ENCODE measurements at places on chromosomes 1 and 21.

- DNase-seq = no peak
Observed at GRCh38 chr1:25223471-25223870, 8.8 kb downstream of the SYF2 start.

DNA sequence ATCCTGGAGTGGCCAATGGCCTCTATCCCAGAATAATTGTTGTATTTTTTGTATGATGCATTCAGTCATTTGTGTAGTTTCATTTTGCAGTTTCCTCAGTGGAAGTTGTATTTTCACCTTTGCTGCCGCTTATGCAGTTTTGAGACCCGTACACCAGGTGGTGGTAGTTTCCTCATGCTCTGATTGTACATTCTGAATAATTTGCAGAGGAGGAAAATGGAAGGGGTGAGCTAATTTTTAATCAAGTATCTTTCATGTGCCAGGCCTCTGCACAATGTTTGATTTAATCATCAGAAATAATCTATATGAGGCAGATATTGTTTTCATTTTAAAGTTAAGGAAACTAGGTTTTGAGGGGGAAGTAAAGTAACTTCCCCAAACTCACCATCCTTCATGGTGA is 29.5 kb downstream of the HLX start:
- no peak for DNase-seq

- no peak for DNase-seq
Observed at GRCh38 chr1:193549081-193549480, 362.7 kb upstream of the B3GALT2 start.

DNA sequence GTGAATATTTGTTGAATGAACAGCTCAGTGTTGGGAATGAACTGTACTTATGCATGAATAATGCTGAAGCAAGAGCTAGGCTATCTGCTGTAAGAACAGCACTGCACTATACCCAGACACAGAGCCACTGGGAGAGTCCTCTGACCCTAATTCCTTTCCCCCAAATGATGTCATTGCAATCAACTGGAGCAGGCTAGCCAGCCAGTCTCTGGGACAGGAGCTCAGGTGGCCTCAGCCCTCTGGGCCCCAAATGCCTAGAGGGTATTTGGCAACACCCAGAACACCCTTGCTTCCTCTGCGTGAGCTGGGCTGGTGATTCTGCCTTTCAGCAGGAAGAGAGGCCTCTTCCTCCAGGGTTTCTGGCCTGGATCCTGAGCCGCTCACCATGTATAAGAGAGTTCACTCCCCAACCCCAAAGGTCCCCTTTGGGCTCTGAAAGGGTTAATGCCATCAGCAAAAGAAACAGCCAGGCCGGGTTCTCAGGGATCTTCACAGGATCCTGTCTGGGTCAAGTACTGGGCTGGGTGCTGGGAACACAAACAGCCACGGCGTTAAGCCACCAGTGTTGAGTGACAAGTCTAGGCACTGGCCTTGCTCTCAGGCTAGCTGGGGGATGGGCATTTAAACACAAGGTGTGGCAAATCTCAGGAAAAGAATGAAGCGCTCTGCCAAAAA is 3.7 kb upstream of the PADI4 start:
- no peak for DNase-seq

DNA sequence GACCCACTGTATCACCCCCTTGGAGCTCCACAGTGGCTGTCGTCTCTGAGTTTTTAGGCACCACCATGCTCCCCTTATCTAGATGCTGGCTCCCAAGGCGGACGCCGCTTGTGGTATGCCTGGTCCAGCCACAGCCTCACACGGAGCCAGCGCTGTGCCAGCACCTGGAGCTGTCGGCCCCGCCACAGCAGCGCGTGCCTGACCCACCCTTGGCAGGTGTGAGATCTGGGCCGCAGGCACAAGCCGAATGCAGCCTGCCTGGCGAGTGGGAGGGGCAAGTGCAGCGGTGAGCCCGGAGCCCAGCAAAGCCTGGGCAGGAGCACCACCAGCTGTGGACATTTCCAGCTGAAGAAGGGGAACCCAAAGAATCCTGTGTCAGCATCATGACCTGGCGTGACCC is 91.9 kb upstream of the BACE2 start:
- no peak for DNase-seq

DNA sequence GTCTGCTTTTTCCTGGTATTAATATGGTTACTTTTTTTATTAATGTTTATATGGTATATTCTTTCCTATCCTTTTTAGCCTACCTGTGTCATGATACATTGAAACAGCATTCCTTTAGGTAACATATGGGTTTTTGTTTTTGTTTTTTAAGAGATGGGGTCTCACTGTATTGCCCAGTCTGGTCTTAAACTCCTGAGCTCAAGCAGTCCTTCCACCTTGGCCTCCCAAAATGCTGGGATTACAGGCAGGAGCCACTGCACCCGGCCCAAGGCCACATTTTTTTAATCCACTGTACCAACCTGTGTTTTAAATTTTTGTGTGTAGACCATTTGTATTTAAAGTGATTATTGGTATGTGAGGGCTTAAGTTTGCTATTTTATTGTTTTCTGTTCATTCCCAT is 43.1 kb downstream of the PKN2 start:
- no peak for DNase-seq

GRCh38 chr1:88890791-88891317 is 513 bp downstream of the GTF2B start:
- no peak for DNase-seq

- no peak for DNase-seq
Observed at GRCh38 chr1:177360791-177361190, 190.0 kb downstream of the BRINP2 start.

GRCh38 chr1:6345009-6345408 is 48.6 kb downstream of the ACOT7 start:
- DNase-seq = no peak

DNA sequence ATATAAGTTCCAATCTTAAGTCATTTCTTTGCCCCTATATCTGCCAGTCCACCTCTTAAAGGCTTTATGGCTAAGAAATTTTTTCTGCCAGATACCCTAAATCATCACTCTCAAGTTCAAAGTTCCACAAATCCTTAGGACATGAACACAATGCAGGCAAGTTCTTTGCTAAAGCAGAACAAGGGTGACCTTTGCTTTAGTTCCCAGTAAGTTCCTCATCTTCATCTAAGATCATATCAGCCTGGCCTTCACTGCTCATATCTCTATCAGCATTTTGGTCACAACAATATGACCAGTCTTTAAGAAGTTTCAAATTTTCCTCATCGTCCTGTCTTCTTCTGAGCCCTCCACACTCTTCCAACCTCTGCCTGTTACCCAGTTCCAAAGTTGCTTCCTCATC is 402.2 kb upstream of the RUNX1 start:
- DNase-seq = no peak

GRCh38 chr1:149927056-149927562 is 494 bp downstream of the SF3B4 start:
- DNase-seq = no peak

DNA sequence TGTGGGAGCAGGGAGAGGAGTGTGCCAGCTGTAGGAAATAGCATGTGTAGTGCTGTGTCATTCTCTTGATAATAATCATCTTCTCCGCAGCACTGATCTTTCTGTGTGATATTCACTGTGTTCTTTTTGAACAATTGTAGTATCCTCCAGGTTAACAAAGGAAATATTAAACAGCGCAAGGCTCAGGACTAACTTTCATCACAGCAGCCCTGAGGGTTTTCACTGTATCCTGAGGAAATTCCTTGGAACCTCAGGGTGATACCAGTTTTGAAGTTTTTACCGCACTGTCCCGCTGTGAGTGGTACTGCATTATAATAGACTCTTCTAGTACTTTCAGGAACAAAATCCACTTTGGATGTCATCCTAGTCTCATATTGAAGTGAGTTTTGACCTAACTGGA is 228.4 kb upstream of the COA6 start:
- DNase-seq = no peak

- DNase-seq = no peak
Observed at GRCh38 chr1:84598418-84598817, 24.2 kb upstream of the CTBS start.

- no peak for DNase-seq
Observed at GRCh38 chr21:17964199-17964598, 145.0 kb upstream of the C21orf91 start.

GRCh38 chr1:32919811-32920733 is 18.9 kb upstream of the TMEM54 start:
- no peak for DNase-seq

GRCh38 chr1:38941093-38941492 is 537 bp downstream of the RHBDL2 start:
- DNase-seq = no peak

GRCh38 chr1:117104986-117105385 is 16.6 kb downstream of the TRIM45 start:
- DNase-seq = no peak

DNA sequence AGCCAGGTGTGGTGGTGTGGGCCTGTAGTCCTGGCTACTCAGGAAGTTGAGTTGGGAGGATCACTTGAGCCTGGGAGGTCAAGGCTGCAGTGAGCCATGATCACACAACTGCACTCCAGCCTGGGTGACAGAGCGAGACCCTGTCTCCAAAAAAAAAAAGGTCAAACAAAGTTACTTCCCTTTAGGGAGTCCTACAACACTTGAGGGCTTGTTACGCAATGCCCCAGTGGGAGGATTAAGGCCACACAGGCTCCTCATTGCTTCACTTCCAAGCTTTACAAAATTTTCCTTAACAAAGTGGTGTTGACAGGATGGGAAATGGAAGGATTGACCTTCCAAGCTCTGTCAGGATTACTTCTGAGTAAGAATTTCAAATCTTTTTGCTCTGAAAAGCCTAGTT is 6.2 kb upstream of the EXTL1 start:
- no peak for DNase-seq

DNA sequence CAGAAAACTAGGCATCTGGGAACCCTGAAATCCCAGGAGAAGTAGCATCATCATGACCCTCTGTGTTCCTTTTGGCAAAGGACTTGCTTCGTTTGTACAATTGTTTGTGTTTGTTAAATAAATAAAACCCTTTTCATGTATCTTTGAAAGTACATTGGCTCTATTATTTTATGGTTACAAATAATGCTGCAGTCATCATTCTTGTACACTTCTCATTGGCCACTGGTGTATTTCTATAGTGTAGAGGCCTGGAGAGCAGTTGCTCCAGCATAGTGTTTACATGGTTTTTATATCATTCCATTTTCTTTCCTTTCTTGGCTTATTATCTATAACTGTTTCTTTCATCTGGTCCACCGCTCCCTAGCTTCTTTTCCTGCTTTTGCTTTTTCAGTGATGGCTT is 253.3 kb downstream of the FAM72C start:
- no peak for DNase-seq

GRCh38 chr1:228152097-228152917 is 2.6 kb downstream of the GJC2 start:
- DNase-seq = no peak

- DNase-seq = no peak
Observed at GRCh38 chr1:197859024-197859423, 43.4 kb upstream of the C1orf53 start.

DNA sequence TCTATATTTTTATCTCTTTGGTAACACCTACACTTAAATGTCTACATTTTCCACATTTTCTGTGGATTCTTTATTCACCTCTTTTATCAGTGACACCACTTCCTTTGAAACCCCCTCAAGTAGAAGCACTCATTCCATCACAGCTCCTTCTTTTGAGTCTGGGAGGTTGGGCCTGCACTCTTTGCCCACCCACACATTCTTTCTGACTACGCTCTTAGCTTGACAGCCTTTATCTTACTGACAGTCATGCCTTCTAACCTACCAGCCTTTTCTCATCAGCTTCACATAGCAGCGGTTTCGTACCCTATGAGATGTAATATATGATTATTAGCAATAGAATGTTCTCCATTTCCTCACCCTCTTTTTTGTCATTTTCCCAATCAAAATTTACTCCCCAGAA is 151.9 kb downstream of the TNFSF18 start:
- DNase-seq = no peak

GRCh38 chr21:14358775-14359174 is 24.2 kb downstream of the HSPA13 start:
- no peak for DNase-seq

DNA sequence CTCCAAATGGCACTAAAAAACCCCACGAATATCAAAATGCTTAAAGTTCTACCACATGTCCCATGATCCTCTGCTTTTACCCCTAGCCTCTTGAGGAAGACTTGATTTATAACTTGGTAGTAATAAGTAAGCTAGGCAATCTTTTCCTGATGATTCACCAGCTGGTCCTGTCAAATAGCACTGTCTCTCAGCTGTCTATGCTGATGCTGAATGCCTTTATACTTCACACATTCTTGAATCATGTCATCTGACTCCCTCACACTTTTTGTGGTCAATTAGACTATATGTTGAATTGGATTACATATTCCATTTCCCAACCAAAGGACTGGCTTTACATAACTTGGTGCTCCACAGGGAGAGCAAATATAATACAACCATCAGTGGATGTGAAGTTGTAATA is 16.6 kb downstream of the C21orf91 start:
- no peak for DNase-seq

DNA sequence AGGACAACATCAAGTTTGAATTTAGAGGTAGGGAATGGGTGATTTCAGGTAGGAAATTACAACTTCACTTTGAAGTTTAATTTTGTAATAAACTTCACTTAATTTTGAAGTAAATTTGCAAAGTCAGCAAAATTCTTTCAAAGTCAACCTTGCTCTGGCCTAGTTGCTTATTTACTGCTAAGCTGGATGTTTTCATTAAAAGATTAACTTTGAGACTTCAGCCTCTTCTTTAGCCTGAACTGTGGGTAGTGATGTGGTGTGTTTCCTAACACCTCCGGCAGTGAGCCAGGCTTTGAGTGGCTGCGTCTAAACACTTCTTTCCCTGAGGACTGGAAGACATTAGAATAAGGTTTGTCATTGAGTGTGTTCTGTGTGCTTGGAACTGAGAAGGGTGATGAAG is at the start of gene HAO2:
HAO2 (plus strand) TSS at position 232 of the 400 bp plus-strand sequence. CDS start 12,301 bp downstream, outside the sequence.
- DNase-seq = no peak
